Stimulated activated CD4-positive, alpha-beta T cell treated with anti-CD3 and anti-CD28 coated beads, TNF-alpha, amount 100 ng/mL, for 48 hours (primary cell): ENCODE measurements at places on chromosomes 16 and 17.

DNA sequence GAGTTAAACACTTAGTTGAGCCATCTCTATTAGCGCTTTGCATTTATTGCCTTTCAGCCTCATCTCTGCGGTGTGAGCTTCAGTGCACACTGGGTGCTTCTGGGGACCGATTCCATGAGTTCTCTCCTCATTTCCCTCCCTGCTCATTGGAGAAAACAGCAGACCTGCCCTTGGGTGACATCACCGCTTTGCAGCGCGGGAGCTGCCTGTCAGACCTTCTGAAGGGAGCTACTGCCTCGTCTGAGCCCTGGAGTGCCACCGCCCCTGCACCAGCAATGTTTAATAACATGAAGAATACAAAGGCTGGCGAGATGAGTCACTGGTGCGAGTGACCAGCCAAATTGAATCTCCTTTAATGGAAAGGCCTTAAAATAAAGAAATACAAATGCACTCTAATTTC is 30.2 kb upstream of the CPPED1 start:
- no peak for DNase-seq

DNA sequence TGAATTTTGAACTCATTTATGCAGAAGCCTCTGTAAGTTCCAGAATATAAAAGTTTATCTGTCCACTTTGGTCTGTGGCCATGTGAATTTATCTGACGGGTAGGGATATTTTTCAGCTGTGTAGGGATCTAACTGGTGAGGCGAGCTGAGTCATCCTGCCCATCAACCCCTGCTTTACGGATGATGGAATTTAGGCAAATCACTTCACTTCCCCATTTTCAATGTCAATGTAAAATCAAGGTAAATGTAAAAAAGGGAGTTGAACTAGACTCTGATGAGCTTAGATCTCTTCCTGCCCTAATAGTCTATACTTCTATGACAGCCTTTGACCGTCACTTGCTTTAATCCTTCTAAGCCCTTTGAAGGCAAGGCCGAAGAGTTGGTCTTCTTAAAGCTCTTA is 2.6 kb downstream of the SLC16A6 start:
- no peak for DNase-seq

- DNase-seq, result no peak
Measured at GRCh38 chr16:25158401-25158800, 46.9 kb downstream of the LCMT1 start.

GRCh38 chr16:8103649-8104289 is 486.5 kb downstream of the TMEM114 start:
- DNase-seq, result no peak

DNA sequence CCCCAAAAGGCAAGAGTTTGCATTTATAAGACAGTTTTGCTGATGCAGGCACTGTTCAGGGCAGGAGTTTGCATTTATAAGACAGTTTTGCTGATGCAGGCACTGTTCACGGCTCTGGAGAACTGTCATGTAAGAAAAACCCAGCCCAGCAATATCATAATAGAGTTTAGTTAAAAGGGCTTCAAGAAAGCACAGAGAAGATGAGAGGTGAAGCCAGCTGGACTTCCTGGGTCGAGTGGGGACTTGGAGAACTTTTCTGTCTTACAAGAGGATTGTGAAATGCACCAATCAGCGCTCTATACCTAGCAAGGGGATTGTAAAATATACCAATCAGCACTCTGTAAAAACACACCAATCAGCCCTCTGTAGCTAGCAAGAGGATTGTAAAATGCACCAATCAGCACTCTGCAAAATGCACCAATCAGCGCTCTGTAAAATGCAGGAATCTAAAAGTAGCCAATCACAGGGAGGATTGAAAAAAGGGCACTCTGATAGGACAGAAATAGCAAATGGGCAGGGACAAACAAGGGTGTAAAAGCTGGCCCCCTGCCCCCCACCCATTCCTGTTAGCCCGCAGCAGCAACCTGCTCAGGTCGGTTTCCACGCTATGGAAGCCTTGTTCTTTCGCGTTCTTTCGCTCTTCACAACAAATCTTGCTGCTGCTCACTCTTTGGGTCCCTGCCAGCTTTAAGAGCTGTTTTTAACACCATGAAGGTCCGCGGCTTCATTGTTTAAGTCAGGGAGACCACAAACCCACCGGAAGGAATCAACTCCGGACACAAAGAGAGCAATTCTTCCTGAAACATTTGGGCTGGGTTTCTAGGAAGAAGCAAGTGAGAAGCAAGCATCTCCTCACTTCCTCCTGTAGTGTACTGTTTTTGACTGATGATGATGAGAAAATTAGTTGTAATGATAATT is 1.8 kb upstream of the CBX1 start:
- no peak for DNase-seq
